NCI-H1436 (cell line): ENCODE measurements at places on chromosomes 1 and 21.

DNA sequence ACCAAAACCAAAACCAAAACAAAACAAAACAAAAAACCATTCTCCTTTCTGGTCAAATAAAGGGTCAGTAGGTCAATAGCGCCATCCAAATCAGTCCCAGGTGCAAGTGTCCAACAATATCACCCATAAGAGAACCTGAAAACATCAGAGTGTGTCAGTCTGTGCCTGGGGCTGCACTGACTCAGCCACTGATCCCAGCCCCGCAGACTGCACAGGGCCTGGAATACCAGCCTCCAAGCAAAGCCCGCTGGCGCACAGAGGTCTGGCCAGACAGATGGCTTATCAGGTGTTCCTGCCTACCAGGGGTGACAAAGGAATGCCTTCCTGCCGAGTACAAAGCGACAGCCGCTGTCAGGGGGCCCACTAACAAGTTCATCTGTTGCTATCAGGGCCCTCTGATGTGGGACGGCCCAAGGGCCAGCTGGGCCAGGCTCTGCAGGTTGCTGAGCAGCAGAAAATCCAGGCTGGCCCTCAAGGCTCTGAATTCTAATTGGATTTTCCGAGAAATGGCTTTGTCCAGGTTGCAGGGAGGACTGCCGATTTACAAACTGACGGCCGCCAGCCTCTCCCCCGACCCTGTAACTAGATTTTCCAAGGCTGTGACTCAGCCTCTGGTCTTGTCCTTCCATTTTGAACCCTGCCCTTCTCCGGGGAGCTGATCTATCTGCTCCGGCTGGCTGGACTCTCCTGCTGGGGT lies 13.7 kb upstream of the TMEM51 start:
- no peak for DNase-seq

DNA sequence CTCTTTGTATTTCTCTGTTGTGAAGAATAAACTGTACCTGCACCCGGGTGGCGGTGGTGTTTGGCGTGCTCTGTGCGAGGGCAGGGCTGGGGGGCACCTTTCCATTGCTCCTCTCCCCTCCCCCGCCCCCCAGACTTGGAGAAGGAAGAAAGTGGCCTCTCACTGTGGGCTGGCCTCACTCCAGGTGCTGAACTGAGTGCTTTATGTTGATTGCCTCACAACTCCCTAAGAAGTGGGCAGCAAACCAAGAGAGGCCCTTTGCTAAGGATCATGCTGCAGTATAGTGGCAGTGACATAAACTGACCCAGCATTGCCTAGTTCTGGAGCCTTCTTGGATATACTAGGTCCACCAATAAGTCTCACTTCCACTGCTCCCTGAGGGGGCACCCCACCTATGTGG lies 20.2 kb downstream of the A3GALT2 start:
- DNase-seq = no peak

DNA sequence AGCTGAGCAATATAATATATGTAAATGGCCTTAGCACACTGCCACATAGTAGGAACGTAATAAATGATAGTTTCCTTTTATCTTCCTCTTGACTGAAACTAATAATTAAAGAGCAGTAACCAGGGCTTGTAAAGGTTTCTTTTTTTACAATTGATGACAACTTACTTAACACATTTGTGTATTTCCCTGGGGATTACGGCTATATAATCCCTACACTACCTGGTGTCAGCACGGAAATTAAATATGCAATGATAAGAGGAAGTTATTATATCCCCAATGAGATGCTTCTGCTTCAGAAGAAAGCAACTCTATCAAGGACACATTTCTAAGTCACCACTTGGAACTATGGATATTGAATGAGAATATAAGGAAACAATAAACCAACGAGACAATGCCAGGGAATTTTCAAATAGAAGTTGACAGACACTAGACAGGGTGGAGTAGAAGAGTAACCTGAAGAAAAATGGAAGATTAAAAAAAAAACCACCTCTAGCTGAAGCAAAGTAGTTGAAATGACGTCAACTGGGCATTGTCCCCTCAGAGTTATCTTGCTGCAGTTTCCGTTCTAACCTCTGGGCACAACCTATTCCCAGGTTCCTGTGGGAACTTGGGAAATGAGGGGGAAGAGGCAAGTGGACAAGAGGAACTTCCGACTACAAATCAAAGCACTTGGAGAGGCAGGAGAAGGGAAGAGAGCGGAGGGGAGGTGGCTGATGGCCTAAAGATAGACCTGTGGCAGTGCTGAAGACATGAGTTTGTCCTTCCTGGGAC lies 66.5 kb downstream of the PLPP3 start:
- no peak for DNase-seq

DNA sequence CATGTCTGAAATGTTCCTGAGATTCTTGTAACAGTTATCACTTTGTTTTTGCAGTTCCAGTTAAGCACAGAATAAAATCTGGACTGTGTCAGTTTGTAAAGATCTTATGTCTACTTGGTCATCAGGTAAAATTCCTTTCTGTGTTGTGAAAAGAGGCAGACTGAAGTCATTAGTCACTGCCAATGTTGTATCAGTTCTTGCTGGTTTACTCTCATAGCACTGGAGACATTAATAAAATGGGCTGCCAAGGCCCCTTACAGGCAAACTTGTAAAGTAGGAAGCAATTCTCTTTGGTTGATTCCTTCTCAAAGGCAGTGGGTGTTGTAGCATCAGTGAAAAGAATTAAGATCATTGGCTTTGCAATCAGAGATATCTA lies 61.4 kb upstream of the ST6GALNAC3 start:
- DNase-seq = no peak

DNA sequence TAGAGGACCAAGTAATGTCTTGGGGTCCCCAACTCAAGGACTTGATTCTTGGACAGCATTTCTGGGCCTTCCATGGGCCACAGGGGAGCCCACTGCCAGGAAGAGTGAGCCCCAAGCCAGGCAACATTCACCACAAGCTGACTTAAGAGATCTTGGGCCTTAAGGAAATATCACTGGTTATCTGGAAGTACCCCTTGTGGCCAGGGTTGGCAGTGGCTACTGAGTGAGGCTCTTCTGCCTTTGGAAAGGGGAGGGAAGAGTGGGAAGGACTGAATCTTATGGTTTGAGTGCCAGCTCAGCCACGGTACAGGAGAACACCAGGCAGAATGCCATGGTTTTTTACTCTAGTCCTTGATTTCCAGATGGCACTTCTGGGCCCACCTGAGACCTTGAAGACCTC lies 228.9 kb upstream of the RGS18 start:
- no peak for DNase-seq

DNA sequence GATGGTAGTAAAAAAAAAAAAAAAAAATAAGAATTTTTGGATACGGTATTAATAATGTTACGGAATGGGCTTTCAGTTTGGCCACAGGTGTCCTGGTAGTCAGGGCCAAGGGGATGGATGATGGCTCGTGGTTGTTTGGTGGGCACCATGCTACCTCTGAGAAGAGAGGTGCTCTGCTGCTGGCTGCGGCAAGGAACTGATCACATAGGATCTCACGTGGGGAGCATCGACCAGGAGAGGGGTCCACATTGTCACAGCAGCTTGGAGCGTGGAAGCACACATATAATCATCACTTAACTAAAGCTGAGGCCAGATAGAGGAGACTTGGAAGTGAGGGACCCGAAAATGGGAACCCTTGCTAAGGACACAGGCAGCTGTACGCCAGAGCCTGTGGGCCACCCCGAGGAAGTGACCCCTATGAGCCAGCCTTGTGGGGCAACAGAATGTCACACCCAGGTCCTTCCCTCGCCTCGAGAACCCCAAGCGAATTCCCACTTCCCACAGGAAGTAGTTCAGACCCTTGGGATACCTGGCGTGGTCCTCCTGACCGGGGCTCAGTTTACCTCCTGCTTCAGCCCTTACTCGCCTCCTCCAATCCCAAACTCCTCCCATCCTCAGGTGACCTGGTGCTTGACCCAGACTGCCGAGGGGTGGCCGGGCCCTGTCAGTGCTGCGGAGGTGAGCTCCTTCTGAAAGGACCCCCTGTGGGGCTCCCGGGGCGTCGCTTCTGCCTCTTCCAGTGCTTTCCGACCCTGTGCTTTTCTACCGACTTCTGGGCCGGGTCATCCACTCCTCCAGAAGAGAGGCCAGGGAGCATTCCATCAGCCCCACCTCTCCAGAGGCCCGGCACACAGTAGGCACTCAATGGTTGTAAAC lies 222.0 kb downstream of the CAMTA1 start:
- no peak for DNase-seq

GRCh38 chr1:91784191-91784590 lies 101.8 kb downstream of the TGFBR3 start:
- DNase-seq = no peak

DNA sequence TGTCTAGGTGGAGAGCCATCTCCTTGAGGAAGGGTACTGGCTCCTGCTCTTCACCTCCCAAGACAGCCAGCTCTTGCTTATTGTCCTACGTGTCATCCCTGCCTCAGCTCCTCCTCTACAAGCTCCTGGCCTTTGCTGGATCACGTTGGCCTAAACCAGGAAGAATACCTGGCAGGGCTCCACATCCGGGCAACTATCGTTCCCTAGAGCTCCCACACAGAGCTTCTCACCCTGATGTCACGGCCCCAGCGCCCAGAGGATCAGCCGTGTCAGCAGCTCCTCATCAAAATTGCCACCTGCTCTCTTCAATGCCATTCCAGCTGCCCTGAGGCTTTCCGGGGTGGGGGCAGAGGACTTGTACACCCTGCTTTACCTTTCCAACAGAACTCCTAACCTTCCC lies 1.9 kb upstream of the TPM3 start:
- peak; percentile 35 for DNase-seq

- DNase-seq = no peak
Measured at GRCh38 chr1:226731257-226731893, 7.7 kb downstream of the ITPKB start.

- DNase-seq = peak; percentile 3
Measured at GRCh38 chr1:157626099-157626498, 28.2 kb upstream of the FCRL4 start.

GRCh38 chr1:94335447-94335846 lies 82.7 kb upstream of the ABCD3 start:
- no peak for DNase-seq

DNA sequence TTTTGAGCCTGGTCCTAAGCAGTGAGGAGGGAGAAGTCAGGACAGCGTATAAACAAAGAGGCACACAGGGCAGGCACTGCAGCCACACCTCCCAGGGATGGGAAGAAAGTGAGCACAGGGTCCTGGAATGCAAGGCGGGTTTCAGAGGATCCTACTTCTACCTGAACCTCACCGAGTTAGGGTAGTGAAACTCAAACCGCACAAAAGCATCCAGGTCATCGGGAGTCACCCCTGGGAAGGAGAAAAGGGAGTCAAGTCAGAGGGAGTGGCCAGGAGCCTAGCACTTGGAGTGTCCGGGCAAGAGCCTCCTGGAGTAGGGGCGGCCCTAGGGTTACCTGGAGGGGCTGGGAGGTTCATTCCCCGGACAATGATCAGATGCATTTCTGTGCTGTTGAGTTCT lies 10.6 kb downstream of the CC2D1B start:
- no peak for DNase-seq
